GM12891 (cell line): ENCODE measurements at places on chromosomes 5 and 9.
A peak's percentile ranks its signal among the peaks of the same experiment; 100 is the strongest.

- DNase-seq = no peak
These were observed 125.6 kb downstream of the TRIO start for GRCh38 chr5:14268738-14269137.

DNA sequence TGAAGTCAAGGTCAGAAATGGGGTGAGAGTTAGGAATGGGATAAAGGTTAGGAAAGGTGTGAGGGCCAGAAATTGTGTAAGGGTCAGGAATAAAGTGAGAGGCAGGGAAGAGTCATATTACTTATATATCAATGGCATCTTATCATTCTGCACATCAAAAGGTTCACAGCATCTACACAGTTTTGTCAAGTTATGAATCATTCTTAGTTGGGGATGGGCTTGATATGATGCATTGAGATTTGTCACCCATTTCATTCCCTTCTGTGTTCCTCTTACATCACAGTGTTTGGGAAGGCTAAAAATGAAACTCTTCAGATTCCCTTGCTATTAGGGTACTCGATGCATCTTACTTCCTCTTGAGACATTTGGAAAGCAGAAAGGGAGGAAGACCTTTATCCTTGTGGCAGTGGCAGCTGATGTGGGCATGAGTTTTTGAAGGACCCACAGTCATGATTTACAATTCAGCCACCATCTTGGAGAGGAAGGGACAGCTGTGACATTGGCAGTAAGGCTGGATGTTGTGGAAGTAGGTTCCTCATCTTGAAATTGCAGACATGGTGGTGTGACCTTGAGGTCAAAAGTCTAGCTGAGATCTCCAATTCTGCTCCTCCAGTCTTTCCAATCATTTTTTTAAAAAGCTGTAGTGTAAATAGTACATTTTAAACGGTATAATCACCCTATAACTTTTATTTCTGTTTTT is 24.2 kb upstream of the NPR3 start:
- no peak for DNase-seq

- DNase-seq = no peak
These were observed 36.0 kb downstream of the CSF2 start for GRCh38 chr5:132109494-132110053.

DNA sequence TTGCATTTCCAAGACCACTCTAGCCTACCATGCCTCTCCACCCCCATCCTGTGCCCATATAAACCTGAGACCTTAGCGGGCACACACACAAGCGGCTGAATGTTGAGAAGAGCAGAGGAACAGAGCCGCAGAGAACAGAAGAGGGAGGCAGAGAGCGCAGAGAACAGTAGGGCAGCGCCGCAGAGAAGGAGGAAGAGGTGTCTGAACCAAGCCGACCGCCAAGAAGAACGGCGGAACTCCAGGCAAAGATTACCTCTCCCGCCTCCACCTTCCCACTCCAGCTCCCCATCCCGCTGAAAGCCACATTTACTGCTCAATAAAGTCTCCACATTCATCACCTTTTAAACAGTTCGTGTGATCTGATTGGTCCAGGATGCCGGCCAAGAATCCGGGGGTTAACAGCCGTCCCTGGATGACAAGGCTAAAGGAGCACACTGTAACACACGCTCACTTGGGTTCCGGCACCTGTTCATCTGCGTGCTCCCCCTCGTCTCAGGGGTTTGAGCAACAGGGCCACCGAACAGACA is 33.2 kb downstream of the GRIN3A start:
- DNase-seq = no peak

DNA sequence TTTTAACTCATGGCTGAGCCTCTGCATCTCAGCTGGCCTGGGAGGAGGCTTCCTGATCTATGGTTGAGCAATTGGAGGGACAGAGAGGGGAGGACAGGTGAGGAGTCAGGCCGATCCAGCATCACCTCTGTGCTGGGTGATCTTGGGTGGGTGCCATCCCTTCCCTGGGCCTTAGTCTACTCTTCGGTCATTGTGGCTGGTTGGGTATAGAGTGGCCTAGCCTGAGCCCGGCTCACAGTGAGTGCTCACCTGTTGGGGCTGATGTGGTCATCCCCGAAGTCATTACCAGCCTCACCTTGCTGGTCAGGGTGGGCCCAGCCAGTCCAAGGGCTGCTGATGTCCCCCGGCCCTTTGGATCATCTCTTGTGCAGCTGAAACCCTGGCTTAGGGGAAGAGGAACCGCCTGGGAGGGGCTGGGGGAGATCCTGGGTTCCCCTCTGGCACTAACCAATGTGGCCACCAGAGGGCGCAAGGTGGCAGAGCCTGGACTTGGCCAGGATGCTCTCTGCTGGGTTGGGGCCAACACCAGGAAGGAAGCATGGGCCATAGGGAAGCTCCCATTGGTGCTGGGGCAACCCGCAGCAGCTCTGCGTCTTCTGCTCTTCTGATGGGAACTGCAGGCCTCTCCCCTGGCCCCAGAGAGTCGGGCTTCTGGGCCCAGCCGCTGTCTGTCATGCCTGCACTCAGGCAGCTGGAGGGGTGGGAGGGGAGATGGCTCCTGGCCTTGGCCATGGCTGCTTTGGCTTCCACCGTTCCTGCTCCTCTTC is 17.3 kb upstream of the ODF2 start:
- peak; percentile 86 for DNase-seq
